ENCODE measurements at places on chromosomes 6 and 20. TPM values are rescaled to one million over a fixed set of nuclear protein-coding genes. Genes with fewer than 3 reads are reported as not detected.

The TREML1 gene
- total RNA-seq = not detected

The TP53INP2 gene
- 0.80 TPM for total RNA-seq

The OR2H1 gene
- total RNA-seq = not detected

The FAM209B gene
- not detected for total RNA-seq

The EDN3 gene
- not detected for total RNA-seq

The RNF182 gene
- total RNA-seq = 8.7 TPM

The SCUBE3 gene
- total RNA-seq = 2.0 TPM

The DCBLD1 gene
- total RNA-seq = 21.0 TPM

The SAMD5 gene
- 2.7 TPM for total RNA-seq

The MUC21 gene
- not detected for total RNA-seq

The C6orf47 gene
- total RNA-seq = 15.9 TPM

The COL11A2 gene
- 5.5 TPM for total RNA-seq

The TPBG gene
- total RNA-seq = 33.2 TPM

The WFDC8 gene
- total RNA-seq = not detected

The KIAA0408 gene
- 5.9 TPM for total RNA-seq

The RIOK1 gene
- 48.8 TPM for total RNA-seq

The IL17F gene
- not detected for total RNA-seq

The MYB gene
- 2.7 TPM for total RNA-seq

The ENPP1 gene
- total RNA-seq = 5.3 TPM

The COL9A1 gene
- total RNA-seq = 0.34 TPM

The SLC22A2 gene
- 1.1 TPM for total RNA-seq

The LBP gene
- total RNA-seq = not detected

The ADGRF5 gene
- 0.11 TPM for total RNA-seq

The MICB gene
- 24.9 TPM for total RNA-seq

The C20orf204 gene
- 1.1 TPM for total RNA-seq

The RPL10A gene
- 1,576 TPM for total RNA-seq

The SMLR1 gene
- total RNA-seq = not detected

The TMEM74B gene
- 0.06 TPM for total RNA-seq

The ASIP gene
- not detected for total RNA-seq

The FUCA2 gene
- total RNA-seq = 49.3 TPM

The NHLRC1 gene
- total RNA-seq = 2.6 TPM

The KIF3B gene
- total RNA-seq = 13.9 TPM

All from Daoy (cell line).